WTC11 (cell line): ENCODE measurements at places on chromosomes 6 and 20. TPM values are rescaled to one million over a fixed set of nuclear protein-coding genes. Genes with fewer than 3 reads are reported as not detected.

Gene OR2H2
- not detected in 3 replicates for total RNA-seq

Gene SLC35D3
- total RNA-seq, result 0.37 to 0.78 TPM (median 0.39 TPM) in 3 replicates

Gene RBPJL
- total RNA-seq, result 0.78 to 0.85 TPM (median 0.80 TPM) in 3 replicates

Gene CGA
- total RNA-seq, result not detected in 3 replicates

Gene HLA-DQB2
- 0.39 to 0.76 TPM (median 0.42 TPM) in 3 replicates for total RNA-seq

Gene PAK5
- 0.31 to 0.53 TPM (median 0.48 TPM) in 3 replicates for total RNA-seq

Gene CRISP3
- not detected in 3 replicates for total RNA-seq

Gene SLC17A2
- not detected in 3 replicates for total RNA-seq

Gene MYB
- 4.3 to 6.1 TPM (median 5.1 TPM) in 3 replicates for total RNA-seq

Gene VGLL2
- 0.11 TPM in 1 of 3 replicates, not detected in the others for total RNA-seq

Gene CYP39A1
- 1.3 to 1.6 TPM (median 1.6 TPM) in 3 replicates for total RNA-seq

Gene FAM217A
- total RNA-seq, result not detected in 3 replicates

Gene SLC32A1
- 0.09 to 0.37 TPM (median 0.25 TPM) in 3 replicates for total RNA-seq

Gene IL17A
- not detected in 3 replicates for total RNA-seq

Gene FHL5
- not detected in 3 replicates for total RNA-seq

Gene MAS1
- 0.53 to 0.68 TPM (median 0.62 TPM) in 3 replicates for total RNA-seq

Gene ZNF165
- 8.0 to 9.4 TPM (median 9.2 TPM) in 3 replicates for total RNA-seq

Gene BRPF3
- 30.4 to 32.2 TPM (median 31.3 TPM) in 3 replicates for total RNA-seq

Gene PDE10A
- 2.3 to 3.1 TPM (median 3.0 TPM) in 3 replicates for total RNA-seq

Gene HLA-DQB1
- 0.83 to 3.8 TPM (median 2.6 TPM) in 3 replicates for total RNA-seq

Gene RNASET2
- total RNA-seq, result 35.6 to 44.3 TPM (median 41.9 TPM) in 3 replicates

Gene ADGB
- total RNA-seq, result not detected in 3 replicates

Gene TREML2
- 0.09 to 0.15 TPM (median 0.09 TPM) in 3 replicates for total RNA-seq
